ENCODE measurements at places on chromosomes 12 and 14. TPM values are rescaled to one million over a fixed set of nuclear protein-coding genes. Genes with fewer than 3 reads are reported as not detected.

The PAX9 gene
- 12.6 TPM for total RNA-seq

The SPX gene
- total RNA-seq, result not detected

GRCh38 chr12:124174451-124175348 lies 120.2 kb upstream of the RFLNA start:
- no peaks in the 10 kb centered on the region for H3K27me3 ChIP-seq
- H3K27ac ChIP-seq, result no peak overlapping the region
- H3K36me3 ChIP-seq, result no peaks in the 10 kb centered on the region
- DNase-seq, result no peak

- no peak overlapping the region for H3K27ac ChIP-seq
- DNase-seq, result no peak
- H3K27me3 ChIP-seq, result no peaks in the 10 kb centered on the region
- H3K36me3 ChIP-seq, result no peaks in the 10 kb centered on the region
- H3K4me1 ChIP-seq, result no peaks in the 10 kb centered on the region
Measured at GRCh38 chr14:30375296-30375892, 183.6 kb upstream of the G2E3 start.

DNA sequence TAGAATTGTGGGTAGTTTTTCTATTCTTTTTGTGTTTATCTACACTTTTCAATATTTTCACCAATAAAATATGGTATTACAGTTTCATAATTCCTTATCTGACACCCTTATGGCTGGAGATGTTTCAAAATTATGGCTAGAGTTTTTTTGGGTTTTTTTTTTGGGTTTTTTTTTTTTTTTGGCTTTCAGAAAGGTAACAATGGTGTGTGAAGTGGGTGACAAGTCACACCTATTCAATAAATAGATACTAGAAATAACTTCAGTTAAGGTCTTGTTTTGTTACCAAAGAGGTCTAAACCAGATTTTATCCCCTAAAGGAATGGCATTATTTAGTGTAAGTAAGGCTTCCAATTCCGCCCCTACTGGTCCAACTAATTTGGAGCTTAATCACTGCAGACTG lies 19.5 kb downstream of the SPPL3 start:
- peaks cover 19% of the 10 kb centered on the region for H3K4me1 ChIP-seq
- H3K27ac ChIP-seq, result no peak overlapping the region
- no peaks in the 10 kb centered on the region for H3K27me3 ChIP-seq
- no peaks in the 10 kb centered on the region for H3K36me3 ChIP-seq

DNA sequence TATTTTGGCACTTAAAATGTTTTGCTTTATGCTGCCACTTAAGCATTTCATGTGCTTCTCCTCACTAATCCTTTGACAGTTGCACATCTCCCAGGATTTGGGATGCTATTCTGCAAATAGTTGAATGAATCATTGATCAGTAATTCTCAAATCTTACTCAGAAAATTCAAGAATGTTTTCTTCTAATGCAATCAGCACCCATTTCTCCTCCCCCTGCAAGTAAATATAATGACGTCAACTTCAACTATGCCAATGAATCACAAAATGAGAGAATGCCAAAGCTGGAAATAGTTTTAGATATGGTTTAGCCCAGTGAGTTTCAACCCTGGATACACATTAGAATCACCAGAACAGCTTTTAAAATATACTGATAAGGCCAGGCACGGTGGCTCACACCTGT lies 2.1 kb upstream of the BLOC1S1 start:
- H3K27me3 ChIP-seq, result no peaks in the 10 kb centered on the region
- H3K27ac ChIP-seq, result no peak overlapping the region
- no peaks in the 10 kb centered on the region for H3K36me3 ChIP-seq
- no peak overlapping the region for H3K4me3 ChIP-seq
